ENCODE measurements at places on chromosomes 3 and 15.

GRCh38 chr15:52228921-52229320 lies 37.7 kb upstream of the GNB5 start:
- DNase-seq = no peak

- no peak for DNase-seq
These were observed 53.7 kb upstream of the KY start for GRCh38 chr3:134704556-134704955.

DNA sequence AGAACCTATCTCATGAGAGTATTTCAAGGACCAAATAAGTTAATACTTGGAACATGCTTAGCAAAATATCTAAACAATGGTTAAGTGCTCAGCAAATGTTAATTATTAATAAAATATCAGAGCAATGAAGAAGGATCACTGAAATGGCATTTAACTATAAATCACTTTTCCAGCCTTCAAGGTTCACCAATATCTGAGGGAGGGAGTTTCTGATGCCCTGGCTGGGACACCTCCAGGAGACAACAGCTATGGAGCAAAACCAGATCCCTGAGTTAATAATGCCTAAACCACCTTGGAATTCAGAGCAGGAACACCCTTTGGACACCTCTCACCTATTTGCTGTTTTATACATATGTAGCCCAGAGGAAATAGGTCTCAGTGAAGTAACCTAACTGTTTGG lies 6.4 kb upstream of the FAM174B start:
- no peak for DNase-seq

DNA sequence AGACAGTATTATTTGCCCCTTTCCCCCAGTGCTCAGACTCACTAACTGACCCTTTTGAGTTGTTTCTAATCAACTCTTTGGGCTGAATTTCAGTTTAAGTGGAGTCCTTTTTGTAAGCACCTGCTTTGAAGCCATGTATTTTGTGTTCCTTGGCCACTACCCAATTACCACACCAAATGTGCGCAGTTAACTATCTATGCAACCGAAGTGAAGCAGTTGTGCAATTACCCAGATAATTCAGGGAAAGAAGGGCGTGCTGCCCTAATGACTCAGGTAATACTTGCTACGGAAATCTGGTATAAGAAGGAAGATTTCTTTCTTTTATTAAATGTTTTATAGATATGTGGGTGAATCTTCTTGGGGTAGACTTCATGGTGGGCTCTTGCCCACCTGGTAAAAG lies 371.9 kb upstream of the TBL1XR1 start:
- DNase-seq = no peak

GRCh38 chr3:114962189-114962588 lies 184.9 kb downstream of the ZBTB20 start:
- DNase-seq = no peak

GRCh38 chr15:40008061-40008765 lies 30.8 kb downstream of the SRP14 start:
- DNase-seq = peak; percentile 47

DNA sequence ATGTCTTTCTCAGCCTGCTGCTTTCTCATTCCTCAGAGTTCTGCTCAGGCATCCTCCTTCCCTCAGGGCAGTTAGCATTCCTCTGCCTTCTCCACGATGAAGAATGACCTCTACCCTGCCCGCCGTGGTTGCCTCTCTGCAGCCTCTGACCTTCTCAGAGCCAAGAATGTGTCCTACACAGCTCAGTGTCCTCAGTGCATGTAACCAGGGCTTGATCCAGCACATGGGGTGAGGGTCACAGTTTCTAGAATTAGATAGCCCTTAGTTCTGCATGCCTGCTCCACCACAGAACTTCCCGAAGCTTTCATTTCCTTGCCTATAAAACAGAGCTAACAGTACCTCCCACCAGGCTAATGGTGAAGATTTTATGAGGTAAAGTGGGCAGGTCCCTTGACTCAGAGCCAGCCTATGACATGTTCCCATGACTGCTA lies 182.1 kb downstream of the CLSTN2 start:
- peak; percentile 10 for DNase-seq

DNA sequence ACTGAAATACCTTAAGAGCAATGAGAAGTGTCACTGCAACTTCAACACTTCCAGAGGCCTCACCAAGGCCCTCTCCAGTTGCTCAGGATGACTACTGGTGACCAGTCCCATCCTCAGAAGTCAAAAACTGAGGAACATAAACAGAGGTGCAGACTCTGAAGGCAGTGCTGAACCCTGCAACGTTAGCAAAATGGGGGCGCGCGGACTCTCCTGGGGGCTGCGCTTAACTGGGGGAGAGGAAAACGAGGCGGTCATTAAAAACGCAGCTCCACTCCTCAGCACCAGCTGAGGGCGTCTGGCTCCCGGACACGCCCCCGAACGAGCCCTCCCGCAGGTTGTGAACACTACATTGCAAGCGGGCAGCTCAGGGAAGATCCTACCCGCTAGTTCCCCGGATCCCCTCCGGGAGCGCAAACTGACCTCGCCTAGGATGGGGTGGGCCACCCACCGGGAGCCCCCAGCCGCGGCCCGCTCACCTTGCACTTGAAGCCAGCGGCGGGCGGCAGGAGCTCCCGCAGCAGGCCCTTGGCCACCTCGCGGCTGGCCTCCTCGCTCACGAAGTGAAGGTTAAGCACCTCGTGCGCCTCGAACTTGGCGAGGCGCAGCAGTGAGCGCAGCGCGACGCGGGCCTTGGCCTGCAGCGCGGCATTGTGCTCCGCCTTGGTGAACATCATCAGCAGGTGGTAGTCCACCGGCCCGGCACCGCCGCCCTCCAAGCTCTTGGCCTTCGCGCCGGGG lies 711 bp downstream of the XXYLT1 start:
- peak; percentile 64 for DNase-seq

DNA sequence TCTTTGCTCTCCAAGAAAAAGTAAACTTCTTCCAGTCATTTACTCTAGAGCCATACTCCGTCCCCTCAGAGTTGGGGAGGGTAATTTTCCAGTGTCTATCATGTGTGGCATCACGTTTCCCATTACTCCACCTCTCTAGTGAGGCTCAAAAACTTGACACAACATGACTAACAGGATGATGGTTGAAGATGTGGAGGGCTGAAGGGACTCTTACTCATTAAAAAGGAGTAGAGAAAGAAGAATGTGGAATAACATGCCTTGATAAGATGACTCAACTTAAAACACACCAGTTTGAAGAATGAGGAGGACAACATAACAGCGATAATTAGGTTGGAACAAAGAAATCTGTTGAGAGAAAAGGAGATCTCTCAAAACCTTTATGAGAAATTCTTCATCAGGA lies 894.3 kb downstream of the OTOL1 start:
- DNase-seq = peak; percentile 72

DNA sequence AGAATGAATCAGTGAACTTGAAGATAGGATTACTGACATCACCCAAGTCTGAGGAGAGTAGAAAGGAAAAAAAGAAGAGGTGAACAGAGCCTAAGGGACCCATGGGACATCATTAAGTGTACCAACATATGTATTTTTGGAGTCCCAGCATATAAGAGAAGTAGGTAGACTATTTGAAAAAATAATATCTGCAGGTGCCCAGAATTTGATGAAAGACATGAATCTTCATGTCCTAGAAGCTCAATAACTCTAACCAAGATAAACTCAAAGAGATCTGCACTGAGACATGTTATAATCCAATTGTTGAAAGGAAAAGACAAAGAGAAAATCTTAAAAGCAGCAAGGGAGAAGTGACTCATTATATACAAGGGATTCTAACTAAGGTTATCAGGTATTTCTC lies 39.0 kb downstream of the SPESP1 start:
- DNase-seq = no peak

DNA sequence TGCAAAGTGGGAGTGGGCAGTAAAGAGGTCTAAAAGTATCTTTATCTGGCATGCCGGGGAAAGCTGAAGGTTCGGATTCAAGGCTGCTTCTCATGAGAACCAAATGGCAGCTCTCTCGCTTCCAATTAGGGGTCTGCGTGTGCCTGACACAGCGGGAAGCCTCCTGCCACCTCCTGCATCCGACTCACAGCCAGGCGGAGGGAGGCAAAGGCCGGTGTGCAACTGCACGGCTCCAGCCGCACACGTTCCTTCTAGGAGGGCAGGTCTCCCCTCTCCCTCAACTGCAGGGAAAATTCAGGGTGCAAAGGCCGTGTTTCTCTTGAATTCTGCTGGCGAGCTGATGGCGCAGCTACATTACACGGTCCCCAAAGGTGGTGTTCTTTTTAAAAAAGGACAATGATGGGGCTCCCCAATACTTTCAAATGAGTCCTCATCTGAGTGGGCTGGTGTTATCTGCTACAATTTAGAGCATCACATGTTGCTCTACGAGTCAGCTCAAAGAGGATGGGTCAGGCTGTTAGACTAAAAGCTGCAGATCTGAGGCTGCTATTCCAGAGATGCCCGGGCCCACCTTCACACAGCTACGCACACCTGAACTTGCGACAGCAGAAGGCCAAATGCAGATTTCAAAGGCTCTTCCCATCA lies 226.6 kb downstream of the ADAMTS17 start:
- DNase-seq = no peak

DNA sequence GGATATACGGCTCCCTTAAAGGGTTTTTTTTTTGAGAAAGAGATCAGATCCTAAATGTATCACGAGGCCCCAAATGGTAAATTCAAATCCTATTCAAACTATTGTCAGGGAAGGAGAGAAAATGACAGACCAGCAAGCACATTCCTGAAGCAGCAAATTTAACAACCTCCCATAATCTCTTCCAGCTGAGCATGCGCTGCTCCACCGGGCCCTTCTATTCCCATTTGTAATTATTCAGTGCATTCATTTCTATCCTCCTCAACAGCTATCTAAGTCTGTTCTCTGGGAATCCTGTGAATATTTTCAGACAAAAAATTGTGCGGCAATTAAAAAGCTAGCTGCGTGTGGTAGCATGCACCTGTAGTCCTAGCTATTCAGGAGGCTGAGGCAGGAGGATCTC lies 43.2 kb downstream of the MAGI1 start:
- DNase-seq = no peak

GRCh38 chr3:4749567-4750002 lies 229.7 kb upstream of the BHLHE40 start:
- no peak for DNase-seq

DNA sequence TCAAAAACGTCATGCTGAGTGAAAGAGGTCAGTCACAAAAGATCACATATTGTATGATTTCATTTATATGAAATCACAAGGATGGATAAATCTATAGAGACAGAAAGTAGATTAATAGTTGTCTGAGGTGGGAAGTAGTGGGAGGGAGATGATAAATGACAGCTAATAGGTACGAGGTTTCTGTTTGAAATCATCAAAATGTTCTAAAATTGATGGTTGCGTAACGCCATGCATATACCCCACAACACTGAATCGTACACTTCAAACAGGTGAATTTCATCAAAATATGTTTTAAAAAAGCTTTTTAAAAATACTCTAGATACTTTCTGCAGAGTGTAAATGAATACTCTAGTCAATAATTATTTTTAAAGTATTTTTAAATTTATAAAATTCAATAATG lies 303.0 kb upstream of the STAC start:
- no peak for DNase-seq

DNA sequence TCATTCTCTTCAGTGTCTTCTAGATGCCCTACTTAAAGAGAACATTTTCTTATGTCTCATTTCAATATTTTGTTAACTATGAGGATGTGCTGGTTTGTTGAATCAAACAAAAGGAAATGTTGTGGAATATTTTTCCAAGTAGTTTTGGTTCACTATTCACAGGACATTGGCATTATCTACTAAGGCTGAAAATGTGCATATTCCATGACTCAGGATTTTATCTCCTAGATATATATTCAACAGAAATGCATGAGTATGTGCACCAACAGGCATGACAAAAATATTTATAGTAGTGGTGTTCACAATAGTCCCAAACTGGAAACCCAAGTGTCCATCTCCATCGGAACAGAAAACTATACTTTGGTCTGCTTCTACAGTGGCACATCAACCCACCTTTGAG lies 16.7 kb upstream of the NR1I2 start:
- DNase-seq = no peak

GRCh38 chr15:74270854-74271520 lies 34.9 kb downstream of the CCDC33 start:
- no peak for DNase-seq

DNA sequence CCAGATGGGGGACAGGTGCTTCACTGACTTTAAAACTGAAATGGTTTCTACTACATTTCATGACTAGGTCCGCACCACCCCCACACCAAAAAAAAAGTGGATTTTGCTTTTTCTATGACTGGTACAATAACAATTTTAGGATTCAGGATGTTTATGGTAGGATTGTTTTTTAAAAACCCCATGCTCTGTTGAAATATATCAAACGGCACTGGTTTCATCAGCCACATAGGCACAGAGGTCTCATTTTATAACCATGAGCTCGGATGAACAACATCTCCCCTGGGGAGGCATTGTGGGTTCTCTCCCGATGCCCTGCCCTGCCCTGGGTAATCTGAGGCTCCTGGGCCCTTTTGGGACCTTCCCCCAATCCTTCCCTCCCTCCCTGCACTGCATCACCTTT lies 202.7 kb upstream of the KBTBD8 start:
- peak; percentile 67 for DNase-seq

- no peak for DNase-seq
These were observed 4.7 kb downstream of the NR1D2 start for GRCh38 chr3:23949784-23950183.

DNA sequence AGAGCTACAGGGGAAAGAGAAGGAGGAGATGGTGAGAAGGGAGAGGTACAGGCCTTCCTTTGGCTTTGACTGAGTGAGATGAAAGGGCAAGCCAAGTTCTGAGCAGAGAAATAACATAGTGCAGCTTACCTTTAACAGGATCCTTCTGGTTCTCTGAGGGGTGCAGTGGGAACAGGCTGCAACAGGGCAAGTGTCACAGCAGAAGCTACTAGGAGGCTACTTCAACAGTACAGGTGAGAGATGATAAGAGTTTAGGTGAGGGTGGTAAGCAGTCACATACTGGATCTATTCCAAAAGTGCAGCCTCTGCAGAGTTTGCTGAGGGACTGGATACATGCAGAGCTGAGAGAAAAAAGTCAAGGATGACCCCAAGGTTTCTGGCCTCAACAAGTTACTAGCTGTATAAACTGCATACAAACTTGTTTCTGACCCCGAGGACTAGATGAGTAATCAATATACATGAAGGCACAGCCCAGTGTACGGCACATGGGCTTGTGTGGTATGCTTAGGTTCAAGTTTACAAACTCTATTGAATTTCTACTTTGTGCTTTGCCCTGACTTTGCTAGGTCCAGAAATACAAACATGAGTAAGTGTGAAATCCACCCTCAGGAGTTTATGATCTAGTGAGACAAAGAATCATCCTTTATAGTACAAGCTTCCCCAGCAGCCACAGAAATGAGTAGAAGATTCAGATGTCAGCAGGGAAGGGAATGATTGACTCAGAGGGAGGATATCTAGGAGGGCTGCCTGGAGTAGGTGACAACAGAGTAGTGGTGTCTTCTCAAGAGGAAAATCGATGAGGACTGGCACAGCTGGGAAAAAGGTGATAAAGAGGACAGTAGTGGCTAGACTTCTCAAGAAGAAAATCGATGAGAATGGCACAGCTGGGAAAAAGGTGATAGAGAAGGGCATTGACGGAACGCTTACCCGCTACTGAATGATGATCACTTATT lies 78.2 kb upstream of the TJP1 start:
- DNase-seq = no peak

Measured in choroid plexus epithelial cell (primary cell).